Trophoblast cell (in vitro differentiated cells and primary cell): ENCODE measurements at places on chromosomes 1 and 21.

DNA sequence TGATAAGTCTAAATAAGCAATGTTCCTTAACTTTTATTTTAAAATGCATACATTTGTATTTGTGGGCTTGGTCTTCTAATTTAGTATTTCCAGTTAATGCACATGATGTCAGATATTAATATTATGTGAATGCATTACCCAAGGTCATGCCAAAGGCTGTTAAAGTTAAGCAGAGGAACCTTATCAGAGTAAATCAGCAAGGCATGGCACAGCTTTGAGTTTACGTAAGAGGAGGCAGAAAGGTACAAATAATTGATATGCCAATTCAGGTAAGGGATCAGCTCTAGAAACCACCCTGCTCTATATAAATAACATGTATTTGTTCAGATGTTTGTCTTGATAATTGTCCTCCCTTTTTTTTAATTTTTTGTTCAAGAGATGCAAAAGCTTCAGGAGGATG lies 64.5 kb upstream of the CHRM3 start:
- no peak for DNase-seq

DNA sequence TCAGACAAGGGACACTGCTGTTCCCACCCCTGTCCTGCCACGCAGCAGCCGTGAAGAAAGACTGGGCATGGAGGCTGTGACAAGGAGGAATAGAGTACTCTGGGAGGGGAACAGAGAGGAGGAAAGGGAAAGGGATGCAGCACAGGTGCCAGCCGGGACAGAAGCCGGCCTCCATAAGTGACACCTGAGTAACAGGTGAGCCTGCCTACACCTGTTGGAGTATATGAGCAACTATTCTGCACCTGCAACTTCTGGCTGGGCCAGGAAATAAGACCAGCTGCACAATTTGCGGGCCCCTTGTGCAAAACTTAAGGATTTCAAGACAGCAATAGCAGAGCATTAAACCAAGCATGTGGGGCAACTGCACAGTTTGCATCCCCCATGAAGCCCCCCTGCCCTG lies 72.5 kb upstream of the GOLT1A start:
- no peak for DNase-seq

GRCh38 chr1:221025956-221026355 lies 146.7 kb downstream of the HLX start:
- no peak for DNase-seq

DNA sequence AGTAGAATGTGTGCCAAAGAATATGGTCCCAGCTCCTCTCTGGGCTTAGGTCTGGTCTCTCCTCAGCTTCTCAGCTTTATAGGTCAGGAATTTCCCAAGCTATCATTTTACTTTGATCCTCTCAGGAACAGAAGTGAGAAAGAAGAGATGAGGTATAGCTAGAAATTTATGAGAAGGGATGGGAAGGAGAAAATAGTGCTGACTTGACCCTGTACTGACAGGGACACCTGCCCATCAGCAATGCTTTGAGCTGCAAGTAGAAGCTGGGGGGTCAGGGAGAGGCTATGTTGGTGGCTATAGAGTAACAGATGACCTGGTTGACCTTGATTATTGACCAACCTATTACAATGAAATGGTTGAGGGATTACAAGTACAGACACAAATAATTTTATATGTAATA lies 75.0 kb downstream of the XCL2 start:
- no peak for DNase-seq

- DNase-seq = no peak
Measured at GRCh38 chr1:156851779-156852417, 7.0 kb downstream of the INSRR start.

DNA sequence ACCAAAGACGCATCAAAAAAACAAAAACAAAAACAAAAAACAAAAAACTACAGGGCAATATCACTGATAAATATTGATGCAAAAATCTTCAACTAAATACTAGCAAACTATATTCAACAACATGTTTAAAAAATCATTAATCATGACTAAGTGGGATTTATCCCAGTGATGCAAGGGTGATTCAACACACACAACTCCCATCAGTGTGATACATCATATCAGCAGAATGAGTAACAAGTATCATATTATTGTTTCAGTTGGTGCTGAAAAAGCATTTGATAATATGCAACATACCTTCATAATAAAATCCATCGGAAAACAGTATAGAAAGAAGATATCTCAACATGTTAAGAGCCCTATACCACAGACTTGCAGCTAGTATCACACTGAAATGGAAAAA lies 953.0 kb downstream of the AMY1C start:
- DNase-seq = no peak

GRCh38 chr1:35261412-35262120 lies 6.9 kb upstream of the ZMYM4 start:
- no peak for DNase-seq
